ENCODE measurements at places on chromosomes 11 and 22.

DNA sequence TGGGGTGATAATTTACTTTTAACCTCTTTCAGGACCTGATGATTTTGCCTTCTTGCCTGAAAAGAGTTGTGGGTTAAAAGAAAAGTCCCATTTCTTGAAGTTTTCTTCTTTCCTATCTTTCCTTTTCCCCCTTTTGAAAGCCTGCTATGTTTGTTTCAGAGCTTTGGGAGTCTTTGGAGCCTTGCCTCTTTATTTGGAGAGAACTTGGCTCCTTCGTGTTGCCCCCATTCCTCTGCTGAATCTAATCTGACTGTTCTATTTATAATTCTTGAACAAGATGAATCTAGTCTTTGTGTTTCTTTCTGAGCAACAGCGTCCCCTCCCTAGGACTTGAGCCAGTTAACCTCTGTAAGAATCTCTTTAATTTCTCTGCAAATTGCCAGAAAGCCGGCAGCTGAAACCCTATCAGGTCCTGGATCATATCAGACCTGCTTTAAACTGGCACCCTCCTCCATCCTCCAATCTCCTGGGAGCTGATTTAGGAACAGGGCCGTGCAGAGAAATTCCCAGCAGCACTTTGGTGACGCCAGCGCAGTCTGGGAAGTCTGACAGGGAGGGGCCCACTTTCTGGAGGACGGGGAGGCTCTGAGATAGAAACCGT lies 289.1 kb upstream of the SORL1-AS1 start:
- peak; percentile 30 for DNase-seq

- DNase-seq = no peak
Observed at GRCh38 chr11:33692541-33692940, 8.1 kb downstream of the C11orf91 start.

DNA sequence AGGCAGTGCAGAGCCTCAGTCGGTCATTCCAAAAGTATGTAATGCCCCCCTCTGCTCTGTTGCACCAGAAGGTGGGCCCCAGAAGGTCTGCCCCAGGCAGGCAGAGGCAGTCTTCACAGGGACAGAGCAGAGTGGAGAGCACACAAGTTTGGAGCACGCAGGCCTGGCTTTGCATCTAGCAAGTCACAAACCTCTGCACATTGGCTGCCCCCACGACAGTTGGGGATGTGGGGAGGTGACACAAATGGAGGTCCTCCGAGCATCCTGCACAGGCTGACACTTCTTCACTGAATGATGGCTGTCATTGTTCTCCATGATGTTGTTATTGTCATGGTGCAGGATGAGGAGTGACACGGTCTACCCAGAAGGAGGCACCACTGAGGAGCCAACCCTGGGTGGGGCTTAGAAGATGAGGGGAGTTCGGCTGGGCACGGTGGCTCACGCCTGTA lies 11.9 kb downstream of the TOM1 start:
- DNase-seq = no peak

DNA sequence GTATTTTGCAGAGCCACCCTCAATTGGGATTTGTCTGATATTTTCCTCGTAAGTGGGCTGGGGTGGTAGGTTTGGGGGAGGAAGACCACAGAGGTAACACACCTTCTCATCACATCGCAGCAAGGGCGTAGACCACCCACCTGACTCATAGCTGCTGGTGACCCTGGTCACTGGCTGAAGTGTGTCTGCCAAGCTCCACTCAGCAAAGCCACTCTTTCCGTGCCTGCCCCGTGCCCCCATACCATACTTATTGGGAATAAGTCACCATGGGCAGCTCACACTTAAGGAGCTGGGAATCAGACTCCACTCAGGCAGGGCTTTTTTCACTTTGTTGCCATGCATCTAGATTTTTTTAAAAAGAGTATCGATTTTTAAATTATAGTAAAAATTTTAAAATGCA lies 111.6 kb downstream of the PHF21B start:
- DNase-seq = peak; percentile 78

DNA sequence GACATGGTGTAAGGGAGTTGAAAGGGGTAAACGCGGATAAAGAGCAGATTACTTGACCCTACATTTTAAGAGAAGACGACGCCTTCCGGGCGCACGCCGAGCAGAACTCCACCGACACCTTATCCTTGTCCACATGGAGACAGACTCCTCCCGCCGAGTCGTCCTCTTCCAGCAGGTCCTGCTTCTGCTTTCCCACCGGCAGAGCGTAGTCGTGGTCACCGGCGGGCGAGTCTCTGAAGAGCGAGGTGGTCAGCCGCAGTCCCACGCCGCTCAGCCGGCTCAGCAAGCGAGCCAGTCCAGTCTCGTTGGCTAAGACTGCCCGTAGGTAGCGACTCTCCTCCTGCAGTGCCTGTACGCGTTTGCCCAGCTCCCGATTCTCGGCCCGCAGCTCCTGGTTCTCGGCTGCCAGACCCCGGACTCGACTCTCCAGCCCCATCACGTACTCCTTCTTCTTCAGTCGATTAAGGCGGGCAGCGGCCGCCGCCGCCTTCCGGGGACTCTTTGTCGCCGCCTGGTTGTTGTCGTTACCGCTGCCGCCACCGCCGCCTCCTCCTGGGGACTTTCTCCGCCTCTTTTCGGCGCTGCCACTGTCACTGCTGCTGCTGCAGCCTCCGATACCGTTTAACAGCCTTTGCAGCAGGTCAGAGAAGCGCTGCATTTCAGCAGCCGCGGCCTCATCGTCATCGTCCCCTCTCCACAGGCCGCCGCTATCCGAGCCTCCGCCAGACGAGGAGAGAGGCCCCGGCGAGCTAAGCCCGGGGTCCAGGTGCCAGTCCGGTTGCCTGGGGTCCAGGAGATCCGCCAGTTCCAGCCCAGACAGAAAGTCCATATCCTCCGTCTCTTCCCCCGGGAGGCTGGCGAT lies 945 bp downstream of the CREBZF start:
- peak; percentile 96 for DNase-seq

GRCh38 chr11:69971741-69972140 lies 106.4 kb upstream of the ANO1 start:
- DNase-seq = no peak

- peak; percentile 72 for DNase-seq
Observed at GRCh38 chr22:19815093-19815822, 39.4 kb downstream of the GNB1L start.

DNA sequence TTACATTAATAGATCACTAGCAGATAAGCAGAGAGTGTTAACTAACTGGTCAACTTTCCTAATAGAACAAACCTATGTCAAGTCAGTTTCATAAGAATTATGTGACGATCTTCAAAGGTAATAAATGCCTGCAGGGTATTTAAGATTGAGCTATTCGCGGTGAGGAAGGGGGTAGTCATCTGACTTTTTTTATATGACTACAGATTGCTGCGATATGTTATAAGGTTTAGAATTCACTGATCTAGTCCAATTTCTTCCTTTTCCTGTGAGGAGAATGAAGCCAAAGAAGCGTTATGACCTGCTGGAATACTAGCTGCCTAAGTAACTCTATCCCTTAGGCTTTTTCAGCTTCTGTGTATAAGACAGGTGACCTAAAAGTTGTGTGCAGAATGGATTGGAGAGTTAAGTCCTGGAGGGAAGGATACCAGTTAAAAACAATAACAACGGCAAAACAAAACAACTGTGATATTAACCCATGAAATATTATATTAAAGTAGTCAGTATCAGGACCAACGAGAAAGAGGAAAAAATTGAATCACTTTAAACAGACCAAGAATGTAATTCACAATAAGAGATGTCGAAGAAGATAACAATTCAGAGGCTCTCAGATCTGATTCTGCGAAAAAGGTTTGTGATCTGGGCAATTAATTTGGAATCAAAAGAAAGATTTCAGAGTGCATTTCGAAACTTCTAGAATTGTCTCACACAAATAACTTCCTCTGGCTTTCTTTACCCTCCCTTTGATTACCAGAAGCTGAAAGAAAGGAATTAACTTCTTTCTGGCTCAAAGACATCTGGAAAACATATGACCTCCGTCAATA lies 630 bp downstream of the CASP4 start:
- DNase-seq = no peak

- DNase-seq = no peak
Observed at GRCh38 chr11:86947541-86947940, 7.7 kb downstream of the FZD4 start.

GRCh38 chr22:36097880-36098279 lies 62.7 kb downstream of the APOL3 start:
- DNase-seq = no peak

DNA sequence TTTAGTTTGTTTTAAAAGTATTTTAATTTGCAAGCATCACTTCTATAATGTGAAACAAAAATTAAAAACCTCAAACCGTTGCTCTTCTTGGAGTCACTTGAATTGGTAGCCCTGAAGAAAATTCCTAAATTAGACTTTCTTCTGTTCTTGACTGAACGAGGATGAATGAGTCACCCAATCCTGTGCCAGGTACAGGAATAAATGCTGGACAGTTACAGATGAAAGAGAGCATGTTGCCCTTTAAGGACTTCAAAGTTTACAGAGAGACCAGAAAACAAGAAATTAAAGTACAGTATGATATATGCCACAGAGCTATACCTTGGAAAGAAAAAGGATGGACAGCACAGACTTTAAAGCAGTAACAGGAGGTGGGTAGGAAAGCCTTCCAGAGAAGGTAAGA lies 41.3 kb upstream of the CXCR5 start:
- no peak for DNase-seq

- DNase-seq = no peak
Observed at GRCh38 chr11:26878959-26879581, 114.8 kb upstream of the FIBIN start.

GRCh38 chr11:47390422-47390760 lies 12.0 kb upstream of the SPI1 start:
- DNase-seq = no peak

DNA sequence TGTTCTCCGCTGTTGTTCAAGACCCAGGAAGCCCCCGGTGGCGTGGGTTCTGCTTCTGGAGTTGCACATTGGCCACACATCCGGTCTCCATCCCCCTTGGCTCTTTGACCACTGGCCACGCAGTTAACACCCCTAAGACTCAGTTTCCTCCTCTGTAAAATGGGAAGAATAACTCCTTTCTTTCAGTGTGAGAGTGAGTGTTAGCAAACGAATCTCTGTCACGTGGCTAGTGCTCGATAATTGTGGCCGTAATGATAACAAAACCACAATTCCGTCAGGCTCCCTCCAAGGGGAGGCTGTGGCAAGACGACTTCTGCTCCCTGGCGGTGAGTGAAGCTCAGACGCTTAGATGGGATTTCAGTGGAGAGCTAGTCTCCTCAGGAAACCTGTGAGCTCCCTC lies 315.2 kb upstream of the B3GAT1 start:
- peak; percentile 81 for DNase-seq
